Cerebellar nuclear complex (tissue), 1 donor: ENCODE measurements at places on chromosomes 4 and X.

- no peak for DNase-seq
Observed at GRCh38 chrX:110805303-110805702, 9.7 kb upstream of the CHRDL1 start.

DNA sequence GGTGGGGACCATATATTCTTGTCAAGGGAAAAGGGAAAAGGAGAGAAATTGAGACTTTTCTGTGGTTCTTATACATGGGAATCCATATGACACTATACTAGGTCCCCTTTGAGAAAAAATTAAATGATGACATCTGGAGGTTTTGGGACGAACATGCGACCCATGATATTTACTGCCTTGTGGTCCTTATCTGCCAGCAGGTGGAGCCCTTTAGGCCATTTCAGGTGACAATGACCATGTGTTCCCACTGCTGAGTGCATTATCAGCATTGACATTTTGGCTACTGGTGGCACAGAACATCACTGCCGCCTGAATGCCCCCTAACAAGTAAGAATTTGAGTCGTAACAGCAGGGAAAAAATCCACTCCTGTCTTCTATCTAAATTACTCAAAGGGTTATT lies 843.4 kb downstream of the FSTL5 start:
- DNase-seq = no peak

DNA sequence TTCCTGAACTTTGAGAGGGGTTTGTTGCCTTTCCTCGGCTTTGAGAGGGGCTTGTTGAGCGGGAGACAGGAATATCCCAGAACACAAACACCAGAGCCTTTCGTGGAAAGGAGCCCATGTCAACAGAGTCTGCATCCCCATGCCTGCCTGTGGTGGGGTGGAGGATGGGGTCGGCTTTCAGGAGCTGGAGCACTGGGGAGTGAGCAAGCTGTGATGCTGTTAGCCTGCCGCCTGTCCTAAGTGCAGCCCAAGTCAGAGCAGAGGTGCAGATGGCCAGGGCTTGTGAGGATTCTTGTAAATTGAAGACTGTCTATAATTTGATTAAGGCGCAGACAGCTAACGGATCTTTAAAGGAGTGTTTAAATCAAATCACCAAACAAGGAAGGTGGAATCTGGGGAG lies 103.3 kb upstream of the ANK2 start:
- DNase-seq = no peak

- no peak for DNase-seq
Observed at GRCh38 chrX:66676413-66676812, 37.5 kb upstream of the EDA2R start.
